ENCODE measurements at places on chromosomes 3 and 15.

GRCh38 chr15:41503669-41504010 is 10.0 kb downstream of the ITPKA start:
- DNase-seq, result no peak

DNA sequence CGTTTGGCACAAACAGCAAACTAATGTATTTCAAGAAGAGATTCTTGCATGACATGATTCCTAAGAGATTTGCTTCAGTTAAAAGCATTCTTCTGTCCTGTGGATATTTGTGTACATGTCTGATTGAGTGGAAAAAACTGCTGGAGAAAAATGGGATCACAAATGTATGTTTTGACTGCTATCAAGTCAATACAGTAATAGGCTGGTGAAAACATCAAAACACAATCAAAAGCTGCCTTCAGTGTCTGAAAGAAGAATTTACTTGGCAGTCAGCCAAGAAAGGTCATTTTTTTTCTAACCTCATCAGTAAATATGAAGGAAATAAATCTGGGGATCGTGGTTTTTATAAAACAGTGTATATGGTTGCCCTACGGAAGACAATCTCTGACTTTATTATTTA is 1214.8 kb downstream of the NSUN3 start:
- DNase-seq, result no peak

- DNase-seq, result no peak
Measured at GRCh38 chr3:184731786-184732537, 20.1 kb upstream of the MAGEF1 start.

DNA sequence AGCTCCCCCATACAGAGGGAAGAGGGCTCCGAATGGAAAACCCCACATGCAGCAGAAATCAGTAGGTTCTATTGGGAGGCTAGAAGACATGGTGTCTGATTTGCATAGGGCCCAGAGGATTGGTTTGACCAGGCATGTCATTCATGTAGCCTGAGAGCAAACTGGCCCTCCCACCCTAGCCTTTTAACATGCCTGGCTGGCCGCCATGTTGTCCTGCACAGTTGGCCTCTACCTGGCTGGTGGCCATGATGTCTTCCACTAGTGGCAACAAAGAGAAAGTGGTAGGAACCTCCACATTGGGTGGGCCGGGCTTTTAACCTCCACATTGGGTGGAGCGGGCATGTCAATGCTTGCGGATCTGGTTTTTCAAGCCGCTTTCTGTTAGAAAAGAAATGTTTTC is 312.1 kb downstream of the TAFA4 start:
- DNase-seq, result no peak

DNA sequence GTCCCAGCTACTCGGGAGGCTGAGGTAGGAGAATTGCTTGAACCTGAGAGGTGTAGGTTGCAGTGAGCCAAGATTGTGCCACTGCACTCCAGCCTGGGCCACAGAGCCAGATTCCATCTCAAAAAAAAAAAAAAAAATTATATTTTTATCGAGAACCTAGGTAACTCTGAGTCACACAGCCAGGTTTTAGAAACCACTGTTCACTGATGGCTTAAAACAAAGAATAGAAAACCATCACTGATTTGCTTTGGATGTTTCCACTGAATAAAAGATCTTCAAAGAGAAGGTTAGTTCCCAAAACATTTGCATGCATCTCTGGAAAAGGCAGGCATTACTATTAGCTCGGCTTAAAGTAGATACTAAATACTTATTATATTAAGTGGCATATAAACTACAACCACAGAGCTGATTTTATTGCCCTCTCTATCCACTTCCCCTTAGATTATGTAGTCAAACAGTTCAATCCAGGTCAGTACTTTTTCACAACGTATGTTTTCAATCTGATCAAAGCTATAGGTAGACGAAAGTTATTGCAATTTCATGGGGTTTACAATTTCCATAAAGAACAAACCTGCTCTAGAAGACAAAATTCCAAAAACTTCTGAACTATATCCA is 1.4 kb downstream of the B4GALT4 start:
- DNase-seq, result no peak

GRCh38 chr3:114496021-114496434 is 202.2 kb downstream of the TIGIT start:
- DNase-seq, result no peak

GRCh38 chr3:42829628-42830436 is 20.6 kb downstream of the ACKR2 start:
- no peak for DNase-seq

Measured in Kasumi-1 (cell line).